Activated T-cell treated with anti-CD3 and anti-CD28 coated beads for 24 hours (primary cell): ENCODE measurements at places on chromosomes 1 and 21.

GRCh38 chr21:28971171-28971570 is 21.5 kb downstream of the LTN1 start:
- no peak for DNase-seq

DNA sequence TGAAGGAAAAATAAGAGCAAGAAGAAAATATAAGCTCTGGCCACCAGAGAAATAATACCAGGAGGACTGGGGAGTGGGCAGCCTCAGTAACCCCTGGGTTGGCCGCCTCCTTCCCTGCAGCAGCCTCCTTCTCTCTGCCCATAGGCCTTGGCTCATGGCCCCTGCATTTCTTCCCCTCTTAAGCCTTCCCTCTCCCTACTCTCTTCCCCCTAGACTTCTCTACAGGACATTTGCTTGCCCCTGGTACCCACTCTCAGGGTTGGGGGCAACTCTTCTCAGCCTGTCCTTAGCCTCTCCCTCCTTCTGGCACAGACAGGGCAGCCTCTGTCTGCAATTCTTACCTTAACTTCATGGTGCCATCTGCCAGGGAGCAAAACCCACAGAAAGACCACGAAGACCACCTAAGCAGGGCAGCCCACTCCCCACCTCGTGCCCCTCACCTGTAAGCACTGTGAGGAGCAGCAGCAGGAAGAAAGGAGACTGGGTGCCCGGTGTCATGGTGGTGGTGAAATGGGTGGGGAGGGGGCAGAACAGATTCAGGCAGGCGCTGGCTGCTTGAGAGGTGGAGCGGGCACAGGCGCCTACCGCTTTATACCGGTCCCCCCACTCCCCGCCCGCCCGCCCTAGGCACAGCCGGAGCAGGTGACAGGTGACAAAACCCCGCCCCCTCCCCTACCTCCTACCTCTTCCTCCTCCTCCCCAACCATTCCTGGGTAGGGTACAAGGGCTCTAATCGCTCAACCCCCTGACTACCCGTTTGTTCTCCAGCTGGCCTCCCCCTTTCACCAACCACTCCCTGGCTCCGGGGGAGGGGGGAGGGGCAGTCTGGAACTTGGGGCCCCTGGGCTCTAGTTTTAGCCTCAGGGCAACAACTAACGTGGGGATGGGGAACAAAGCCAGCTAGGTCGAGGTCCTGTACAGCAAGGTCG is 15.1 kb downstream of the THBS3 start:
- no peak for DNase-seq

DNA sequence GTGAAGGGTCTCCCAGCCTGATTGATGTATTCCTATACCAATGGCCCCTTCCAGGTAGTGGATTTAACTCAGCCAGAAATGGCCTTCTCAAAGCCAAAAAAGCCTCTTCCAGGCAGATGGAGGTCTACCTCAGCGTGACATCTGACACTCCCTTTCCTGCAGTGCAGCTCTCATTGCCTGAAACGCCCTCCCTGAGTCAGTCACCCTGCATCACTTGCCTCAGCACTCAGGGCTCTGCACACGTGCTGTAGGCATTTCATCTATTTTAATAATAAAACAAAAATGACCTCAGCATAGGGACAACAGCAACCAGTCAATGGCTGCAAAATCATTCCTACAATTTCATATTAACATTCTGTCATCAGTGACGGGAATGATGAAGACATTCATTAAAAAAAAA is 64.4 kb upstream of the GJA5 start:
- DNase-seq: no peak

DNA sequence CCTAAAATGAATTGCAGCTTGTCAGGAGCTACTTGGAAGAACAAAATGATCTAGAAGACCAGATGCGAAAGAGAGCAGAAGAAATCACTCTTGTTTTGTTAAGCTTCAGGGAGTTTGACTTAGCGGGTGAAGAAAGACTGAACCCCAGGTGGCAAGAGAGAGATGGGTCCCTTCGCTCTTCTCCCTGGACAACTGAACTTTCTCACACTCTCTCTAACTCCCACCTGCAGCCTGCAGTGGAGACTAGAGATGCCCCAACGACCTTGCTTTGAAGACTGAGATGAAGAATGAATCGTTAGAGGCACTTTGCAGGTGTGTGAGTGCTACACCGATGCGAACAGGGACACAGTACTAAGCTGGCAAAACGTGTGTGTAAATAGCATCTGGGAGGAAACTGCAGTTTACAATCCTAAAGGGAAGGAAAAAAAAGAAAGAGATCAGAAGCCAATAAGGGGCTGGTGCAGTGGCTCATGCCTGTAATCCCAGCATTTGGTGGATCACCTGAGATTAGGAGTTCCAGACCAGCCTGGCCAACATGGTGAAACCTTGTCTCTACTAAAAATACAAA is 64.5 kb upstream of the LYST start:
- no peak for DNase-seq
